Nucleus accumbens (tissue), 56 donors: ENCODE measurements at places on chromosomes 12 and 14.

DNA sequence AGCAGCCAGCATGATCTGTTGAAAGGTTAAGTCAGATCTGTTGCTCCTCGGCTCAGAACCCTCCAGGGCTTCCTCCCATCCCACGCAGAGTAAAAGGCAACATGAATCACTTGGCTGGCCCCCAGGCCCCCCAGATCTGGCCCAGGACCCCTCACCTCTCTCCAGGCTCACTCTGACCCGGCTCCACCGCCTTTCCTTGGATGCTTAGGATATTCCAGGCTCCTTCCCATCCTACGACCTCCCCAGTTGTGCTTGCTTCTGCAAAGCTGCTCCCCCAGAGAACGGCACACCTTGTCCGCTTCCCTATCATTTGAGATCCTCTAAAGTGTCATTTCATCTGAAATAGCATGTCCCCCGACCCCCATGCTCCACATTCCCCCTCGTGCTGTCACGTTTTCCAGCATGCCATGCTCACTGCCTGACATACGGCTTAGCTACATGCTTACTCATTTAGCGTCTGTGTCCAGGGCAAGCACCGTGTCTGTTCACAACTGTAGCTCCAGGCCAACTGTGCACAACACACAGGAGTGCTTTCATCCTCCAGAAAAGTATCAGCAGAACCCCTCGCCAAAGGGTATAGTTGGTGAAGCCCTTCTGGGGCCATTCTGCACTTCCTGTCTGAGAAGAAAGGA is 33.6 kb upstream of the BDKRB2 start:
- no peak for DNase-seq

GRCh38 chr14:33163109-33163508 is 224.4 kb downstream of the NPAS3 start:
- DNase-seq = no peak

GRCh38 chr12:109291521-109292341 is 17.4 kb downstream of the FOXN4 start:
- peak; percentile 31 for DNase-seq

DNA sequence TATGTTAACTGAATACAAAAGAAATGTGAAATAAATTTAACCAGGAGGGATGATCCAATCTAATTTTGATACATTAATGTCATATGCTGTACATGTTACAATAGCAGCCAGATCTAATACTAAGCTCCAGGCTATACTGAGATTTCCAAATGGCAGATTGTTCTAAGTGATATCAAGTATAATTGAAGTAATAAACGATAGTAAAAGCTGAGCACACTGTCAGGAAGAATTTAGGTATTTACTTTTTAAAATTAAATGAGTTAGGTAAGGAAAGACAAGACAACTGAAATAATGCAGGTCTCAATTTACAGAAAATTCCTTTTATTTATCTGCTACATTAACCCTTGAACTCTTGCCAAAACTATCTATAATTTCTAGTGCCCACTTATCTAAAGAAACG is 39.9 kb downstream of the INSM2 start:
- DNase-seq = no peak

DNA sequence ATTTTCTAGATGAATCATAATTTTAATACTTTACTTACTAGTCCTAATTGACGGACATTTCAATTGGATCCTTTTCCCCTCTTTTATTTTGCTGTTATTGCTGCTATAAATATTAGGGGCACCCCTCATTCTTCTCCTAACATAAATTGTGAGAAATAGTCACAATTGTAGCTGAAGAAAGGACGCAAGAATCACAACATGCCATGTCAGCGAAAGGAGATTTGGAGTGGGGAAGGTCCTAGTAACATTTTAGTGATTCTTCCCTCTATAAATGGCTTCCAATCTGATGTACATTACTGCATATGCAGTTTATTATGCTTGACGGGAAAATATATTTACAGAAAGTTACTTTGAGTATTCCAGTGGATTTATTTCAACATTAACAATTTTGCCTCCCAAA is 7.7 kb upstream of the PLEKHH1 start:
- DNase-seq = no peak

GRCh38 chr12:72622556-72622955 is 350.4 kb downstream of the TRHDE start:
- DNase-seq = no peak

GRCh38 chr14:31125231-31125630 is 82.4 kb downstream of the HECTD1 start:
- DNase-seq = no peak

DNA sequence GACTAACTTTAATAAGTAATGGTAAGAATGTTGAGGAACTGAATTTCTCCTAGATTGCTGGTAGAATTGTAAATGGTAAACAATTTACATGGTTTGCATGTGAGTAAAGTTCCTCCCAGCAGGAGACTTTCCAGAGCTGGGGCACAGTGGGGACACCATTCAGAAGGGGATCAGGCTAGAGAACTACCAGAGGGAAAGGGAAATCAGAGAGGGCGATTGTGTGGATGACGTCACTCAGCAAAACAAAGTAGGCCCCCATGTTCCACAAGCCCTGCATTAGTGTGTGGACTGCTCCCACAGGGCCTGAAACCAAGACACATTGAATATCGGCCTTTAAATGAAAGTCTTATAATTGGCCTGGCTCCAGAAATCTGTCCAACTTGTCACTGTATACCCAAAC is 9.5 kb downstream of the RNASE11 start:
- no peak for DNase-seq

DNA sequence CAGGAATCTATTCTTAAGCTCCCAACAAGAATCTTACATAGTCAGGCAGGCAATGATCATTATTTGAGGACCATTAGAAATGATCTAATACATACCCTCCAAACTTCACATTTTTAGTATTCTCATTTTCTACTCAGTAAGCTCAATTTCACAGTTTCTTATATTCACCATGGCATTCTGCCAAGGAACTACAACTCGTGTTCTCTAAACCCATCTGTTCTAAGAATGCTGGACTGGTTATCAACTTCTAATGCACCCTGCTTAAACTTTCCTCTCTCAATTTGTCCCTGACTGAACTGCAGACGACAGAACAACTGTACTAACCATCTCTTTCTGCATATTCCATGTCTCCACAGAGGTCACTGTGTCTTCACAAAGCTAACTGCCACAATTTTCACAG is 58.6 kb downstream of the GXYLT1 start:
- DNase-seq = no peak

DNA sequence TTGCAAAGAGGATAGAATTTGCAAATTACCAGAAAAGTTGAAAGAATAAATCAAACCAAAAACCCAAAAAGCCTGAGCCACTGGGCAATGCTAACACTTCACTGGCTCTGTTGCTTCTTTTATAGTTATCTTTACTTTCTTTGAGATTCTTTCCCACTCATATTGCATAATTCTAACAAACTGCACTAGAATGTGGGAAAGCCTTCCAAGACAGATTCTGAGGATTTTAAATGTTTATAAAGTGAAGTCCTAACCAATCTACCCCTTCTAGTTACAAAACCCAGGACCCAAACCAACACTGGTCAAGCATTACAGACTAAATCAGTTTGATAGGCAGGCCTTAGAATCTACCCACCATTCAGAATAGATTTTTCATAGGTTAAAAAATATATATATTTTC is 150.9 kb downstream of the MED13L start:
- no peak for DNase-seq

DNA sequence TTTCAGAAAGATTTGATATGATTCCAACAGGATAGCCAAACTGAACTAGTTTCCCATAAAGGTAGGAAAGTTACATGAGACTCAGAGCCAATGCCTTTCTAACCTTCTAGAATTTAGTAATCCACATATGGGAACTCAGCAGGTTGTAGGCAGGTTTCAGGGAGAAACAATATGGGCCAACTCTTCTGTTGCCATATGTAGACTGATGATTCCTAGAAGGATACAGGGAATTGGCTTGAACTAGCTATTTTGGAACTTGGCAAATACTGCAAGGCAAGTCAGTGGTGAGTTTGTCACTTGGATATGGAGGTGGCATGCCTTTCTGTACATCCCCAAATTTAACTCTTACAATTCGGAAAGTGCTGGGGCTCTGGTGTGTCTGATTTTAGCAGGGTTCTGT is 15.5 kb downstream of the SUDS3 start:
- no peak for DNase-seq

DNA sequence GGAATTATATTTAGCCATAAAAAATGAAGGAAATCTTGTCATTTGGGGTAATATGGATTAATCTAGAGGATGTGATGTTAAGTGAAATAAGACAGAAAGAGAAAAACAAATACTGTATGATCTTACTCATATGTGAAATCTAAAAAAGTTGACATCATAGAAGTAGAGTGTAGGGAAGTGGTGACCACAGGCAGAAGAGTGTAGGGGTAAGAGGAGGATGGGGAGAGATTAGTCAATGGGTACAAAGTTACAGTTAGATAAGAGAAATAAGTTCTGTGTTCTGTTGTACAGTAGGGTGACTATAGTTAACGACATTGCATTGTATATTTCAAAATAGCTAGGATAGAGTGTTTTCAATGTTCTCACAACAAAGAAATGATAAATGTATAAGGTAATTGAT is 87.0 kb downstream of the TSHR start:
- DNase-seq = no peak

GRCh38 chr14:20652996-20653975 is 11.8 kb upstream of the OR6S1 start:
- DNase-seq = no peak

DNA sequence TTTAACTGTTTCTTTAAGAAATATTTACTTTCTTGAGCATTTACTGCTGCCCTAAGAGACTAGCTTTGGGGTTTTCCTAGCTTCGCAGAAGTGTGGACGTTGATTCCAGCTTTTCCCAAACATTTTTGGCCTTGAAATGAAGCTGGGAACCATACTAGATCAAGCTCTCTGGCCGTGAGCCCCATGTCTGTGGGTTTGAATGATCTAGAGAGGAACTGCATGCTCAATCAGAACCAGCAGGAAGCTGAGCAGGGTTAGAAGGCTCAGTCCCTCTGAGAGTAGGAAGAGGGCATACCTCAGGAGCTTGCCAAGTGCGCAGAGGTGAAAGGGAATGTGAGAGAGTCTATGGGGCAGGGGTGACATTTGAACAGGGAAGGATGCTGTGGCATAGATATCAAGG is 292.1 kb downstream of the CACNA1C start:
- DNase-seq = no peak

DNA sequence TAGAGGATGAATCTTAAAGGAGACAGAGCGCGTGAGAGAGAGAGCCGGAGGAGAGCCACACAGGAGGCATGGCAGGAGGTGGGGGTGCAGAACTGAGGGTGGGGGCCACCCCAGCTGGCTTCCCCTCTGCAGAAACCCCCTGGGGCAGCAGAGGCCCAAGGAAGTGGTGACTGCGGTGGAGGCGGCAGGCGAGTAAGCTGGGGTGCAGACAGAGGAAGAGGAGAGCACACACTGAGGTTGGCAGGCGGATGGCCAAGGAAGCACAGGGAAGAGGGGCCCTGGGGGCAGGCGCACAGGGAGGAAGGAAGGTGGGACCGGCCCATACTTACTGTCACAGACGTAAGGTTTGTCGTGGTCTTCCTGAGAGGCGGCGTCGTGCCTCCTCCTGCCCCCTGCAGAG is 179.8 kb downstream of the DPF3 start:
- DNase-seq = no peak

GRCh38 chr12:29547151-29547632 is 49.7 kb upstream of the OVCH1 start:
- DNase-seq = no peak

DNA sequence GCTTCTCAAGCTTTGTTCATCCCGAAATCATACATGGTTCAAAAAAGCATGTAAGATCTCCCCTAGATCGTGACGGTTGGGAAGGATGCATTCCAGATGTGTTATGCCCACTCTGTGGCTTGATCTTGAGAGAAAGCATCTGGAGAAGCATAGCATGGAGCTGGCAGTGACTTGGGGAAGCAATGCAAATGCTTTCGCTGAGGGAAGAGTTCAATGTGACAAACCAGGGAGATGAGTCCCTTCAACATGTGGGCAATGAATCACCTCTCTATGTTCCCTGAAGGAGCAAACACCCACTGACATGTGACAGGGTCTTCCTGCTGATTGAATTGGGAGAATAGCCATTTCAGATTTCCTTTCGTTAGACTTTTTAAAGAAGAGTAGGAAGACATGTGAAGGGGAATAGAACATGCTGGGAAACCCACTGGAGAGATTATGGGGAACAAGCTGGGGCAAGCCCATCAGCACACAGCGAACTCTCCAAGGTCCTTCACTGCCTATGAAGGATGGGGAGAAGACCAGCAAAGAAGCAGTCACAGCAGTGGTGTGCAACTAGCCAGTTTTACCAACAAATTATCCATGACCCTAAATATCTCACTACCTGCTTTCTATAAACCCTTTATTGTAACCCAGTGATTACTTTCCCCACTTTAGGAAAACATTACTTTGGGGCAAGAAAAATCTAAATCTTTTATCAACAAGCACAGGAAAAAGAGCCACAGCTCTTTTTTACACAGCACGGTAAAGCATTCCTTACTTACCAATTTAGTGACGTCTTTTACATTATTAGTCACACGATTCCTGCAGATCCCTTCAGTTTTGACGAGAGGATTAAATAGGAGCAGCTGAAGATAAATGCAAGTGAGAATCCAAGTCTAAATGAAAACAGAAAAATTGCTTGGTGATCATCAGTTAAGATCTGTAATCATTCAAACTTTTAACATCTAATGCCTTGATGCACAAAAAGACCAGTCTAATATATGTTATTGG is 35.0 kb downstream of the KITLG start:
- DNase-seq = no peak

- no peak for DNase-seq
Measured at GRCh38 chr12:75951399-75952278, 79.9 kb downstream of the PHLDA1 start.

GRCh38 chr12:132012919-132013568 is 63.3 kb downstream of the EP400 start:
- no peak for DNase-seq

- no peak for DNase-seq
Measured at GRCh38 chr14:101780887-101781239, 19.4 kb downstream of the PPP2R5C start.

DNA sequence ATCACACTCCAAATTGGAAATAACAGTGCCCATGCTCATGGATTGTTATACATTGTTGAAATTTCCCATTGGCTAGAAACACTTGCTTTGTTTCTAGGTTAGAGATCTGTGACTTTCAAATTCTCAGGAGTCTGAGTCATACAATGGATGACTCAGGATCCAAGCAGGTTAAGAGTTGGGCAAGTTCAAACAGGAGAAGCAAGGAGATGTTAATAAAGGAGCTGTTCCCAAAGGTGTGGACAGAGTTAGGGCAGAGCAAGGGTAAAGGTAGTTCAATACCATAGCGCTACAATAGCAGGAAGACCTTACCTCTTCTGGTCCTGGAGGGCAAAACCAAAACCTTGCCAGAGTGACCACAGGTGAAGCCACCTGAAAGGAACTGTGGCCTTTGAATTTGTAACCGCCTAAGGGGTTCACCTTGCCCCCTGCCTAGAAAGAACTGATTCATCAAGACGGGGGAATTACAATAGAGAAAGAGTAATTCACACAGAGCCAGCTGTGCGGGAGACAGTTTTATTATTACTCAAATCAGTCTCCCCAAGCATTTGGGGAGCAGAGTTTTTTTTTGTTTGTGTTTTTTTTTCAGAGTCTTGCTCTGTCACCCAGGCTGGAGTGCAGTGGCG is 4.2 kb upstream of the AMN1 start:
- no peak for DNase-seq
